Epithelial cell of esophagus (primary cell): ENCODE measurements at places on chromosomes 4 and X.

DNA sequence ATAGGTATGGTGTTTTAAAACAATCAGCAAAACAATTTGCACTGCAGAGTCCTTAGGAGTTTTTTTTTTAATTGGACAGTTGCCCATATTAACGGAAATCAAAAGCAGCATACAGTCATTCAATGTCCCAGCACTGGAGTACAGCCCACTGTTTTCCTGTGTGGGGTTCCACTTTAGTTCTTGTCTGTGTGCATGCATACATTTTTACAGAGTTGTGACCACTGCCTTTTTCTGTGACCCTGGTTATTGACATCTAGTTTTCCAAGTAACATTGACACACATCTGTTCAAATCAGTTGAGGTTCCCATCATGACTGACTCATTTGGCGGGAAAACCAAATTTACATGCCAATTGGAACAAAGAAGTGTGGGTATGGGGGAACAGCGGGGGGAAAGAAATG, 83.3 kb downstream of the HPRT1 start:
- DNase-seq, result no peak

DNA sequence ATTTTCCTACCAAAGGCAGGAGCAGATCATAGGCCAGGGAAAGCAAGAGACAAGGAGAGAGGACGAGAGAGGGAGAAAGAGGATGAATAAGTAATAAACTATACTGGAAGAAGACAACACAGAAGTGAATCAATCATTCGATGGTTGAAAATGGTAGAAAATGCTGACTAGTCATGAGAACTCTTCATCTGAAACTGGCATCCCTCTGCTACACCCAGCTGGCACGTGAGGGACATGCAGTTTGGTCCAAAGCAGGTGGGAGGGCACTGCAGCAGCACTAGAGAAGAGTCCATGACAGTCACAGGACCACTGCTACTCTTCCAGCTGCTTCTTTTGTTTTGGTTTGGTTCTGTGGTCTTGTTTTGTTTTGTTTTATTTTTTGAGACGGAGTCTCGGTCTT, 74.1 kb downstream of the AFAP1 start:
- no peak for DNase-seq

GRCh38 chr4:26576231-26576739, 7.6 kb upstream of the TBC1D19 start:
- DNase-seq, result no peak

- no peak for DNase-seq
Observed at GRCh38 chrX:66751136-66751782, 112.4 kb upstream of the EDA2R start.

DNA sequence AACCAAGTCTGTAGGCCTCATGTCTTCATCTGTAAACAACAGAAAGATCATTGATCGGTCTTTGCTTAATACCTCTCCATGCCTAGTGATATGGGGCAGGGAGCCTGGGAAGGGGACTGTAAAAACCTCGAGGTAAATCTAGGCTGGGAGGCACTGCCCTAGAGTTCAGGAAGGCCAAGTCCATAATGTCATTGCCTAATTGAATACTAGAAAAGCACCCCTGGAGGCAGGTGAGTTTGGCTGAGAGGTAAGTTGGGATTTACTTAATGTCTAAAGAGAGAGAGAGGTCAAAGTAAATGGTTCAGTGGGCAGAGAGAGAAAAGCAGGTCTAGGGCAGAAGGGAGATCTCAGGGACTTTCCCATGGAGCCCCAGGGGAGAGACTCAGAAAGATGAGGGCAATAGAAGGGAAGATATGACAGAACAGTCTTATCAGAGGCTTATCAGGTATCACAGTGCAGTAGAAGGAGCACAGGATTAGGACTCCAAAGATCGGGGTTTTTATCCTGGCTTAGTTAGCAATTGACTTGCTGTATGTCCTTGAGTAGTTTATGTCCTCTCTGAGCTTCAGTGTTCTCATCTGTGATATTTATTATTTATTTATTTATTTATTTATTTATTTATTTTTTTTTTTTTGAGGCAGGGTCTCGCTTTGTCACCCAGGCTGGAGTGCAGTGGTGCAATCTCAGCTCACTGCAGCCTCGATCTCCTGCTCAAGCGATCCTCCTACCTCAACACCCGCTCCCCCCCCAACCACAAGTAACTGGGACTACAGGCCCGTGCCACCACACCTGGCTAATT, 85.2 kb downstream of the SLC16A2 start:
- DNase-seq, result no peak

DNA sequence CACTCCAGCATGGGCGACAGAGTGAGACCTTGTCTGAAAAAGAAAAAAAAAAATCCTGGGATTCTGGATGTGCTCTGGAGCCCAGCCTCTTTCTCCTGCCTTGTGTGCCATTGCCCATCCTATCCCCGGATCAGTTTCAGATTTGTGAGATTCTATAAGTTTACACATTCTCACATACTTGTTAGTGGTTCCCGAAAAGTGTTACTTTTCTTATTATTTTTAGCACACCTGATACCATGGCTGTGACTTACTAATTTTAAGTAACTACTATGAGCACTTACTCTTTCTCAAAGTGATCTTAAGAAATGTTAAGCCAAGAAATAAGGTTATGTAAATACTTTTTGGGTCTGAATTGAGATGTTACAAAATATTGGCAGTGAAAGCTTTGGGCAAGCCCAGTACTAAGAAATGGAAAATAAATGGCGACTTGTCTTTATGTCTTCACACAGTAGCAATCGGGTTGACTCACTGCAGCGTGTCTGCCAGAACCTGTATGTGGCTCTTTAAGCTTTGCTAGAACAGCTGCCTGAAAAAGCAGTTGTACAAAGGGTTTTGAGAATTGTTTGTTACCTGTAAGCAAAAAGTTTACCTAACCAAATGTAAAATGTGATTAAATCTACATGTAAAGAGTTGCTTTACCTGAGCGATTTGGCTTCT, 118.7 kb downstream of the KLHL8 start:
- DNase-seq, result peak; percentile 84

GRCh38 chr4:141036786-141037185, 96.5 kb downstream of the RNF150 start:
- no peak for DNase-seq

GRCh38 chr4:162683659-162684370, 482.9 kb downstream of the NAF1 start:
- peak; percentile 69 for DNase-seq

DNA sequence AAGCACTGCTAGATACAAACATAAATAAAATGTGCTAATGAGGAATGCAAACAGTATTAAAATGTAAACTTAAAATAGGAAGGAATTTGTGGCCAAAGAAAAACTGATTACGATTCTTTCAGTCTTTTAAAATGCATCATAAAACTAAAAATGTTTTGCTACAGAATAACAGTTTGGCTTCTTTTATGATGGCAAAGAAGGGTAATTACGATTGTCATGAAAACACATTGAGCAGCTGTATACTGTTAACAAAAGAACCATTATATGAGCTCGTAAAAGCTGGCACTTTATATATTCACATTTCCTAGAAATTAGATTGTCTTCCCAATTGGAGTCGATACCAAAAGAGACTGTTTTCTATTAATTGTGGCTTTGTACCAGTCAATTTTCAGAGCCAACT, 290.4 kb downstream of the NR3C2 start:
- DNase-seq, result no peak

DNA sequence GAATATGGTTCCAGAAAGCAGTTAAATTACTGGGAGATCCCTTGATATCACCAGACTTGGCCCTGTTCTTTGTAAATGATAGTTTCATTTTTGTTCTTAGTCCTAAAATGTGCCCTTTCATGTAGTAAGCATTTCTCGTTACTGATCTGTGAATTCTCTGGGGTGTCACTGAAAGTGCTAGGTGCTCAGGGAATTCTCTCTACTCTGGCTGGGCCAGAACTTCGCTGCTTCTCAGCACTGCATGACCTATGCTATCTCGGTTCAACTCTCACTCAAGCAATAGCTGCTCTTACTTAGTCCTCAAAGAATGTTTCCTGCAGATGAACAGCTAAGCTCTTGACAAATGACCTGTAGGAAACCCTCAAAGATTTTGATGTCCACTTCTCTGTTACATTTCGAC, 1144.3 kb downstream of the ADGRL3 start:
- no peak for DNase-seq

- peak; percentile 33 for DNase-seq
Observed at GRCh38 chrX:101230636-101231035, 11.1 kb downstream of the DRP2 start.

DNA sequence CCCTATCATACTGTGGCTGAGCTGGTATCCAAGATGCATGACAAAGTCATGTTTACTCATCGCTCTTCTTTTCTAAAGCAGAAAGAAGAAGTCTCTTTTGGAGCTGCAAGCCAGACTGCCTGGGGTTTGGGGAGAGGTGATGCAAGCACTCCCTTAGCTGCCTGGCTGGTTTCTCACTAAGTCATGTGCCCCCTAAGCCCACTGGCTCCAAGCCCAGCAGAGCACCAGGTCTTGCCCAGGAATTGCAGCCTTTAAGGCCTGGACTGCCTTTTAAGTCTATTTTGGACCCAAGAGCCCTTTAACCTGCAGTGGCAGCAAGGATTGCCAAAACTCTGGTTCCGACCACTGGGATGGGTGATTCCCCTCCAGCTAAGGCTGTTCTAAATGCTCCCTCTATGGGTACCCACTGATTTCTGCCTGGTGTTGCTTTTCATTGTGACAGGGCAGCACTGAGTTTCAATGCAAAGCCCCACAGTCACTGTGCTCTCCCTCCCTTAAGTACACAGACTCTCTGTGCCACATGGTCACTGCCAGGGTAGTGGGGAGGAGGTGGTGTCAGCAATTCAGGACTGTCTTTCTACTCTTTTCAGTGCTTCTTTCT, 548.6 kb downstream of the TLL1 start:
- DNase-seq, result peak; percentile 41

GRCh38 chr4:37726666-37727065, 40.5 kb upstream of the RELL1 start:
- no peak for DNase-seq

- DNase-seq, result no peak
Observed at GRCh38 chr4:150402871-150403272, 179.1 kb upstream of the MAB21L2 start.

DNA sequence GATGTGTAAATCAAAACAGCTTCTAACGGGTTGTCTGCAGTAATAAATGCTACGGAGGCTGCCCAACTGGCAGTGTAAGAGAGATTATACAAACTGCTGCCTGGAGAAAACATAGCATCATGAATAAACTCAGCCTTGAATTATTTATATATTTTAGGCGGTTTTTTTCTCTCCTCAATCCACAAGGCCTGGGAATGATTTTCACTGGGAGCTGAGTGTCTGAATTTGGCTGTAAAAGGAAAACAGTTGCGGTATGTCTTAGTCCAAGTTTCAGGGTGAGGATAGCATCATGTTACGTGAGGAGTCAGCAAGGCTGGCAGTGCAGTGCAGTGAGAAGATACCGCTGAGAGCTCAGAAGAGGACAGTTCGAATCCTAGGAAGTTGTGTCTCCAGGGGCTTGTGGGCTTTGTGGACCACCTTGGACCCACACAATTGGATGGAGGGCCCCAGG, 291.5 kb upstream of the BOD1L1 start:
- no peak for DNase-seq

DNA sequence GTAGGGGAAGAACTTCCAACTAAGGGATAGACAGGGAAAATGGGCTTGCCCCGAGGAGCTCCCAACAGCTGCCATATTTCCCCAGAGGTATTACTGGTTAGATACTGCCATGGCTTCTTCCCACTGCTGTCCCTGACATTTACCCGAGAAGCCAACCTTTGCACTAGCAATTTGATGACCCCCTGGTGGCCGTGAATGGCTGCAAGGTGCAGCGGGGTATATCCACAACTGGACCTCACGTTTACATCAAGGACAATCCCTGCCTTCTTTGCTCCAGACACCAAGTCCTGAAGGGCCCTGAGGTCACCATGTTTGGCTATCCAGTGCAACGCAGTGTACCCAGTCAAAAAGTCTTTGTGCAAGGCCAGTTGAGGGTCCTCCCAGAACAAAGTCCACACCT, 2.3 kb downstream of the SOWAHB start:
- DNase-seq, result no peak

- no peak for DNase-seq
Observed at GRCh38 chr4:89257376-89257775, 50.2 kb downstream of the GPRIN3 start.
